ENCODE measurements at places on chromosomes 12 and 14. TPM values are rescaled to one million over a fixed set of nuclear protein-coding genes. Genes with fewer than 3 reads are reported as not detected.

Gene NINJ2
- total RNA-seq: not detected

Gene SPTB
- total RNA-seq: 5.4 TPM

Gene PTPRR
- total RNA-seq: 5.5 TPM

Gene KITLG
- 31.3 TPM for total RNA-seq

DNA sequence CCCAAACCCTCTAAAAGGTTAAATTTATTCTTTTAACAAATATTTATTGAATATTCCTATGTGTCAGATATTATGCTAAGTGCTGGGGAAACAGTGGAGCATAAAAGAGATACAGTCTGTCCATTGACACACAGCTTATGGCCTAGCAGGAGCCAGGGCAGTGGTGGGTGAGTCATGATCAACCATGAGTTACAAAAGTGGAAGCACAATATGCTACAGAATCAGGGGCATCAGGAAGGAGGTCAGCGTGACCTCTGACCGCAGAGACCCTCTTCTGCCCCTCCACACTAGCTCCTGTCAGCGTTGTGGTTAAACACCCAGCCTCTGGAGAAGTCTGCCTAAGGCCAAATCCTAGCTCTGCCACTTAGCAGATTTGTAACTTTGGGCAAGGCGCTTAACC lies 4.7 kb upstream of the PPP1R1A start:
- no peak for DNase-seq

GRCh38 chr14:103267226-103267910 lies 66.7 kb upstream of the EIF5 start:
- no peak for DNase-seq

Gene C12orf56
- not detected for total RNA-seq

Gene FITM1
- not detected for total RNA-seq
